EH (cell line): ENCODE measurements at places on chromosomes 7 and 10.

DNA sequence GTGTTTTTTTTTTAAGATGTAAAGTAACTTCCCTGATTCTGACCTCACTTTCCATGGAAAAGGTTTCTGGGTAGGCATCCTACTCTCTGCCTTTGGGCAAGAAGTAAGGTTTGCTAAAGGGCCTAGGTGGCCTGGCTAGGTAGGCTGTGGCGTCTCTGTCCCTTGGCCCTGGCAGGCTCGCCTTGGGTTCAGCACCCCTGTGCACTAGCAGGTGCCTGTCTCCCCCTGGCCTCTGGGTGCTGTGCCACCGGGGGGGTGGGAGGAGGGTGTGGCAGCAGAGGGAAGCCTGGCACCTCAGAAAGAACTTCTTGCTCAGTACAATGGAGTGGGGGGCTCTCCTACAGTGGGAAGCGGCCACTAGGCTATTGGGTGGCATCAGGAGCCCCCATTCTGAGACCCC lies 14.0 kb downstream of the TECPR1 start:
- no peak for DNase-seq

- DNase-seq, result no peak
Measured at GRCh38 chr10:8435186-8436055, 380.9 kb downstream of the GATA3 start.

GRCh38 chr10:118034791-118035261 lies 11.9 kb downstream of the RAB11FIP2 start:
- no peak for DNase-seq

DNA sequence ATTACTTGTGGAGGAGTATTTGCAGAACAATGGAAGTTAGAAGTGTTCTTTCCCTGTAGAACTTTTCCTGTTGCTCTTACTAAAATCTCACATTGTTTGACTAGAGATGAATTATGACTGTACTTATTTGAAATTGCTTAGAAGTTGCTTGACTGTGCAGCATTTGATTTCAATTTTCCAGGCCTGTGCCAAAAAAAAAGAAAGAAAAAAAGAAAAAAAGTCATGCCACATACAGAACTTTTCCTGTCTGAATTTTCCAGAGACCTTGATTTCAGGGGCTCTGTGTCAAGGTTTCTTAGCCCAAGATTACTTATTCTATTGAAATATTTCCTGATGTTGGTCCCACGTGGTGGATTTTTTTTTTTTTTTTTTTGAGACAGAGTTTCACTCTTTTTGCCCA lies 3.5 kb upstream of the FAM171A1 start:
- DNase-seq, result no peak

- no peak for DNase-seq
Measured at GRCh38 chr10:125881192-125881591, at the start of gene DHX32. DHX32 (minus strand) TSS chr10:125881292; CDS start chr10:125880824, 468 bp downstream.

DNA sequence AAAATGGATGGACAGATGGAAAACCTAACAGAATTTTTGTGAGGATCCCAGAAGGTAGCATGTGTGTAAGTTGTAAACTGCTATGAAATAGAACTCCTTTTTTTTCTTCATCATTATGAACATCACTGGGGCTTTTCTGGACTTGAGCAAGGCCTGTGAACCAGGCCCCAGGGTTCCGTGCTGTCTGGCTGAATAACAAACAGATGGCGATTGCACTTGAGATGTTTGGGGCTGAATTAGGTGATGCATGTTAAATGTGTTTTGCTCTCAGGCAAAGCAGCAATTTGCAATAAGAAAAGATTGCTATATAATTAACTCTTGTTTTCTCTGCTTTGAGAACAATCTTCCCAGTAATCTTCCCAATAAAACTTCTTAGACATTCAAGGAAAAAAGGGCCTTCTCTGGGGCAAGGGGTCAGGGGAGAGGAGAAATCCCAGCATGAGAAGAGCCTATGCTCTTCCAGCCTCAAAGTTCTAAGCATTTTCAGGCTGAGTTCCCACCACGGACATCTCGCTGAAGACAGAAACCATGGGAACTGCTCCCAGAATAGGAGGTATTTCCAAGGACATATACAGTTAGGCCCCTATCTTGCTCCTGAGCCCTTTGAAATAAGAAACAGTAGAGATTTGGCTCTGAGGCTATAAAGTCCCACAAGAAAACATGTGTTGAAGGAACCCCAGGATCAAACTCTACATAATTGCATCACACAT lies 98.7 kb downstream of the ITIH5 start:
- DNase-seq, result no peak

- no peak for DNase-seq
Measured at GRCh38 chr10:14195433-14195832, 135.3 kb downstream of the FRMD4A start.

- no peak for DNase-seq
Measured at GRCh38 chr7:107210400-107210799, 41.6 kb downstream of the HBP1 start.

DNA sequence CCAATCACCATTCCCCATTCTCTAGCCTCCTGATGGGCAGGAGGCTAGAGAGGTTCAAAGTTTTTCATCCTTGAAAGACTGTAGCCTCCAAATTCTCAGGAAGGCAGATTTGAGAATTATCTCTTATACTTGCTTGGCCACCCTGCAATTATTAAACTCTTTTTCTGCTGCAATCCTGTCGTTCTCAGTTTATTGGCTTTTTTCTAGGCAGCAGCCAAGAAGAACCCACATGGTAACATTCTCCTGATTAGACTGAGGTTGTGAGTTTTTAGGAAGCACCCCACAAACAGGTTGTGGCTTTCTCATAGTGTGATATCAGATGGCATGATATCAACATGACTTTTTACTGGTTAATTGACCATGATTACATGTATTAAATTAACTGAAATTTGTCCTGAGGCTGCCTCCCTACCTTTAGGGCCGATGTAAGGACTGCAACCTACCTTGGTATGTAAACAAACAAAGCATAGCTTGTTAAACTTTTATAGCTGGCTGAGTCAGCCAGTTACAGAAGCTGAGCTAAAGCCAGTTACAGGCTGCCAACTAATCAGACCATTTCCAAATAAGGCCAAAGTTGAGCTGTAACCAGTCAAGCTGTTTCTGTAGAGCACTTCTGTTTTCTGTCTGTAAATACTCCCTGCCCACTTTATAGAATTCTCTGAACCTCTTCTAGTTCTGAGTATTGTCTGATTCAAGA lies 3.2 kb upstream of the ZNF248 start:
- peak; percentile 86 for DNase-seq

DNA sequence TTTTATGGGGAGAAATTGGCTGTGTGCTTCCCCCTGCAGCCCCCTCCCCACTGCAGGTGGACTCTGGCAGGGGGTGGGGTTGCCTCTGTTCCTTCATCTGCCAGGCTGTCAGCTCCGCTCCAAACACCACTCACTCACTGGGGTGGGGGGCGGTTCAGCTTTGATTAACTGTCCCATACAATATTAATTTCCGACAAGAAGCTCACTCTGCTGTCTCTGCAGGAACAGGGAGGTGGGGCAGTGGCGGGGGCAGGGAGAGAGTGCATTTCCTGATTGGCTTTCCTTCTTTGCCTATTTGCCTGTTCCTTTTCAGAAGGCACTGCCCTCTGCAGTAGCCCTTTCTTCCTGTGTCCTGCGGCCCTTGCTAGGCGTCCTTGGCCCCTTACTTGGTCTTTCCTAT lies 500.8 kb downstream of the PLXNA4 start:
- peak; percentile 29 for DNase-seq

DNA sequence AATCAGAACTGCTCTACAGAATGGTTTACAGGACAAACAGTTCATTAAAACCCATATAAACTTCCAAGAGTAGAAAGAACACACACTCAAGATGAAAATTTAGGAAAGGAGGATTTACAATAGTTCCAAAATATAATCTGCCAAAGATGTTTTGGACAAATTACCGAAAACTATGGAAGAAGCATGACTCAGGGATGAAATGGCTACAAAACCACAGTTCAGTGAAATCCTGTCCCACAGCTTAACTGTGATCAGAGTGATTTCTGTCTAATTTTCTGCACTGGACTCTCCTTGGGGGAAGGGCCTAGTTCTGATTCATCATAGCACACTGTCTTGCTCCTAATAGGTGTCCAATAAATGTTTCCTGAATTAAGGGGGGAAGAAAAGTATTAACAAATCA lies 82.2 kb downstream of the HIPK2 start:
- peak; percentile 56 for DNase-seq

DNA sequence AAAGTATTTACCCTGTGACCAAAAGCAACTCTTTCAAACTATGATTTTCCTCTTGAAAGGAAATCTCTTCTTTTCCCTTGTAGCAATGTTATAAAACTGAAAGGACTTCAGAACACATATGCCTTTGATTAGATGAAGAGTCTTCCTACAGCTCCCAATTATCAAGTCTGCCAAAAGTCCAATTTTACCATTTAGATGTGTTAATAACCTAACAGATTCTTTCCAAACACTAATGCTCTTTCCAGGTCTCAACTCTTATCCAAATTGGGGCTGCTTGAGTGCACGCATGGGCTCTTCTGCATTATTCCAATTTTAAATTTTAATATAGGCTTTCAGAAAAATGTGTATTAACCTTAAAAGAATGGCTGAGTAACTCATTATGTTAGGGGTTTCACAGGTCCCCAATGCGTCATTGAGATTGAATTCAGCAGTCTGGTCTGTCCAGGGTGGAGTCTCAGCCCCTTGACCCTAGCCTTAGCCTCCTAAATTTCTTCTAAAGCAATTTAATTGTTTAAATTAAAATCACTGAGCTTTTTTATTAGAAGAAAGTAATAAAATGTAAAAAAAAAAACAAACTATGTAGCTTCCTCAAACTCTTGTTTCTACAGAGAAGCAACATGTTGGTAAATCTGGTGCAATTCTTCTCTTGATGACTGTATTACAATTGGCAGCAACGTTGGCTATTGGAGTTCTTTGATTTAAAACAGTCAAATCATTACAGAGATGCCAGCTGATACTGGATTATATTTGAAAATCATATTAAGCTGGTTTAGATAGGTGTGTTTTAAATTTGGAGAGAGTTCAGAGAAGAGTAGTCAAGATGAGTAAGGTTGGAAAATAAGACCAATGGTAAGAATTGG lies 170.4 kb downstream of the DKK1 start:
- peak; percentile 12 for DNase-seq

- DNase-seq, result no peak
Measured at GRCh38 chr7:3918576-3918975, 617.5 kb downstream of the SDK1 start.

- DNase-seq, result no peak
Measured at GRCh38 chr7:81652225-81652624, 117.6 kb downstream of the HGF start.

DNA sequence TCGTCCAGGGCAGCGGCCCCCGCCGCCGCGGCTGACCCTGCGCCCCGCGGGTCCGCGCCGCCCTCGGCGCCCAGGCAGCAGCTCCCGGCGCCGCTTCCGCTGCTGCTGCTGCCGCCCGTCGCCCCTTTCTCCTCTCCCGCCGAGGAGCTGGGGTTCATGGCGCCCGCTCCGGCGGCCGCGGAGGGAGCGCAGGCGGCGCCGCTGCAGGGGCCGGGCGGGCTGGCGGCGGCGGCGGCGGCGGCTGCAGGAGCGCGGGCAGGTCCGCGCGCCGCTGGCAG lies 286 bp downstream of the DGKI start:
- peak; percentile 27 for DNase-seq
